ENCODE measurements at places on chromosomes 7 and 10.

DNA sequence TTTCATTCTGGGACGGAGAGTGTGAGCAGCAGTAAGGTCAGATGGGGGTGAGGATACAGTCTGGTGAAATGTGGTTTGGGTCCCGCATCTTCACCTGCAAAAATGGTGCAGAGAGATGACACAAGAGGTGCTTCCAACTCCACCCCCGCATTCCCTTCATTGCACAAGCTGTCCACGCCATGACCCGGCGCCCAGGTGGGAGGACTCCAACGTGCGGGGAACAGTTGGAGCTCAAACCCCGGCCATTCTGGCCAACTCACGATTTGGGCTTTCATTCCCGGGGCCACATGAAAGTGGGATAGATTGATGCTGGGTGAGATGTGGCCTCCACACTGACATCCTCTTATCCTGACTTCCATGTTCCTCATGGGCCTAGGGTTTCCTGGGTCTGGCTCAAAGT lies 34.6 kb upstream of the ZNF273 start:
- no peak for DNase-seq

- DNase-seq = no peak
These were observed 1.9 kb upstream of the ARL4A start for GRCh38 chr7:12685550-12685949.

DNA sequence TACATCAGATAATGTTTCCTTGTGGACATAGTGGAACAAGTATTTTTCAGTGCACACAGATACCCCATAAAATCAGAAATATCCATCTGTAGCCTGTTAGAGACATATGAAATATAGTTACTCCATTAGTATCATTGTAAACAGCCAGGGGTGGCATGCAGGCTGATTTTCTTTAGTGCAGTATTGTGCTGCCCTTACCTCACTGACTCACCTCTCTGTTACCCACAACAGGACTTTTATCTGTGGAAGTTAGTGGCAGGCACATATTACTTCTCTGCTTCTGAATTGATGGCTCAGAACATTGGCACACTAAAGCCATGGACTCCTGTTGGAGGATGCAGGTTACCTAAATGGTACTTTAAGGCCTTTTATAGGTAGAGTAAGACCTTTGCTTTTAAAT lies 70.0 kb downstream of the SLC25A40 start:
- no peak for DNase-seq

DNA sequence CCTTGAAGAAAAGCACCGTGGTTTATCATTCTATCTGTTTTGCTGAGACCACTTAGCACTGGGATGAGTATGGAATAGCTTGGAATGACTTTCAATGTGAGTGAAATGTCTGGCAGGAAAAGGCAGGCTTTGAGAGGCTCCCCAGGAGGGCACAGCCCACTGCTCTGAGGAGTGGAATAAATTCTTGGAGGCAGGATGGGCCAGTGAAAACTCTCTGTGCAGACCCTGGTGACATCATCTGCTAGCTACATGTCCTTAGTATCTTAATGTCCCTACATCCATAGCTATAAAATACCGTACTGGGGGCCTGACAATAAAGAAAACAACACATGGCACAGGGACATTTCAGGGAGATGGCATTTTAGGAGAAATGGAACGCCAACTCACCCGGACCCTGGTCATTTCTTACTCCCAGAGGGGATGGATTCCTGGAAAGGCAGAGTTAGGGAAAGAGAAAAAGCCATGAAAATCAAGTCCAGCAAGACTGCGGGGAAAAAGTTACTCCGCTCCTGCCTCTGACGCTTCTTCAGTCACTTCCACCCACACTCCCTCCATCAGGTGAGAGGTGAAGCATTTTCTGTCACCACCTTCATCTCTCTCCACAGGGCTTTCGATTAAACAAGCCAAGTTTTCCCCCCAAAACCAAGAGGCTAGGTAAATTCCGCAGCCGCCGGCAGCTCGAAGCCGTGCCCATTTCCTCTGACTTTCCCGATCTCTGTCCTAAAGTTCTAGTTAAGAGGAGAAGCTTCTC lies 991 bp downstream of the ZNF239 start:
- no peak for DNase-seq

DNA sequence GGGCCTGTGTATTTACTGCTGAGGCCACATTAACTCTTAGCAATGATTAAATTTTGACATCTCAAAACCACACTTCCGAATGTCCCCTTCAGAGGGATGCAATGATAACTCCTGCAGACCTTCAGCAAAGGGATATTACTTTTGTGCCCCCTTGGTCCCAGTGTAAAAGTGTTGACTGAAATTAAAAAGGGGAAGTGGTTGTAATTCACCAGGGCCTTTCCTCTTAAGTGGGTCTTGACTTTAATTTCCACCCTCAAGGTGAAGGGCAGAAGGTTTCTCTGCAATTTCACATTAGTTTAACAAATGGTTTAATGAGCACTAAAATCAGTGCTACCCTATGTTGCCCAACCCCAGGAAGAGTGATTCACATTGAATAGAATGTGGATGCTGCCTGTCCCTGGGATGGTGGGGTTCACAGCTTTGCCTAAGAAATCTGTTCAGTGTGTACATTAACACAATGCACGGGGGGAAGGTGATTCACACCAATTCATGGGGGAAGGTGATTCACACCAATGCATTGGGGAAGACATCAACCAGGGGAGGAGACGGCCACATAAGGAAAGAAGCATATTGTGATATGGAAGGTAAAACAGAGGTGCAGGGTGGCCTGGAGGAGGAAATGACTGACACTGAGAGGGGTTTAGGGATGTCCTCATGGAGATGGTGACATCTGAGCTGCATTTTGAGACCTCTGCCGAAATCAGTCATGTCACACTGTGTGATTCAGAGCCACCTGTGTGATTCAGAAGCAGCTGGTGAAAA lies 19.4 kb upstream of the TNS3 start:
- no peak for DNase-seq

DNA sequence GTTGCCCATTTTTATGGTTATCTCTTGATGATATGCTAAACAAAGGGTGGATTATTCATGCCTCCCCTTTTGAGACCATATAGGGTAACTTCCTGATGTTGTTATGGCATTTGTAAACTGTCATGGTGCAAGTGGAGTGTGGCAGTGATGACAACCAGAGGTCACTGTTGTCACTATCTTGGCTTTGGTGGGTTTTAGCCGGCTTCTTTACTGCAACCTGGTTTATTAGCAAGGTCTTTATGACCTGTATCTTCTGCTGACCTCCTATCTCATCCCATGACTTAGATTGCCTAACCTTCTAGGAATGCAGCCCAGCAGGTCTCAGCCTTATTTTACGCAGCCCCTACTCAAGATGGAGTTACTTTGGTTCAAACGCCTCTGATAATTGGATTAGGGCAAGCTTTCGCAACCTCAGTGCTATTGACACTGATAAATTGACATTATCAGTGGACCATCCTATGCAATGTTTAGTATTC lies 36.9 kb downstream of the BAG3 start:
- DNase-seq = no peak

DNA sequence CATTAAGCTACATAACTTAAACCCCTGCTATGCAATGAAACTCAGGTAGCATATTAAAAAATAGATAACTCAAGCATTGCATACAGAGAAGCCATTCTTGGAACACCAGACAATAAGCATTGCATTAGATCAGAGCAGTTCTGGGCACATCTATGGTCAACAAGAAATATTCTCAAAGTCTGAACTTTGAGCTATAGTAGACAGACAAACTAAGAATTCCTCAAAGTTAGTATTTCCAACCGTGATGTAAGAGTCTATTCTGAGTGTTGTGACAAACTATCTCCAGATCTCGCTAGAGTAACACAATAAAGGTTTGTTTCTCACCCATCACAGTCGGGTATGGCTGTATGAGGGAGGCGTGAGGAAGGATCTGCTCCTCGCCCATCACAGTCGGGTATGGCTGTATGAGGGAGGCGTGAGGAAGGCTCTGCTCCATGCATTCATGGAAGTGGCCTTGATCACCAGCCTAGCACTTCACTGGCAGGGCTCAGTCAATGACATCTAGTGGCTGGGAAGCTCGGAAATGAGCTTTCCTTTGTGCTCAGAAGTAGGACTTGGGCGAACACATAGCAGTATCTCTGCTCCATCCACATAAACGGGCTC lies 61.6 kb upstream of the ANKRD1 start:
- no peak for DNase-seq

- no peak for DNase-seq
These were observed 9.7 kb downstream of the NPTX2 start for GRCh38 chr7:98626460-98627412.

- DNase-seq = no peak
These were observed 178.7 kb downstream of the DNAJB6 start for GRCh38 chr7:157515342-157516041.

DNA sequence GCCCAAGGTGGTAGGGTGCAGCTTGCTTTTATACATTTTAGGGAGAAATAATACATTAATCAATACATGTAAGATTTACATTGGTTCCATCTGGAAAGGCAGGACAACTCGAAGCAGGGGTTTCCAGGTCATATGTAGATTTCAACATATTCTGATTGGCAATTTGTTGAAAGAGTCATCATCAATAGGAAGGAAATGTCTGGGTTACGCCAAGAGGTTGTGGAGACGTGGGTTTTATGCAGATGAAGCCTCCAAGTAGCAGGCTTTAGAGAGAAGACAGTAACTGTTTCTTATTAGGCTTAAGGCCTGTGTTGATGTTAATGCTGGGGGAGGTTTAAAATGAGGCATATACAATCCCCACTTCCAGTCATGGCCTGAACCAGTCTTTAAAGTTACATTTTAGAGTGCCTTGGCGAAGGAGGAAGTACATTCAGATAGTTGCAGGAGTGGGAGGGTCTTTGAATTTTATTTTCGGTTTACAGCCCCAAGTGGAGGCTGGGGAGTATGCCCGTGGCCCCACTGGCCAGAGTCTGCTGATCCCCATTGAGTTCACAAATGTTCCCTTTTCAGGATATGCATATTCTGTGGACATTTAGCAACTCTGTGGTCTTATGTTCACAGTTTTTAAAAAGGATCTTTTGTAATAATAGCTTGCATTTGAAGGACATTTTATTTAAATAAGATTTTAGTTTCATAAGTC lies 166.0 kb upstream of the GDF10 start:
- DNase-seq = no peak

GRCh38 chr7:71354716-71355115 lies 222.8 kb downstream of the GALNT17 start:
- no peak for DNase-seq

GRCh38 chr10:70729763-70730357 lies 55.3 kb downstream of the TBATA start:
- DNase-seq = no peak

- no peak for DNase-seq
These were observed 39.6 kb upstream of the KCND2 start for GRCh38 chr7:120233338-120233737.

- no peak for DNase-seq
These were observed 15.5 kb downstream of the MSRB2 start for GRCh38 chr10:23110722-23111516.

DNA sequence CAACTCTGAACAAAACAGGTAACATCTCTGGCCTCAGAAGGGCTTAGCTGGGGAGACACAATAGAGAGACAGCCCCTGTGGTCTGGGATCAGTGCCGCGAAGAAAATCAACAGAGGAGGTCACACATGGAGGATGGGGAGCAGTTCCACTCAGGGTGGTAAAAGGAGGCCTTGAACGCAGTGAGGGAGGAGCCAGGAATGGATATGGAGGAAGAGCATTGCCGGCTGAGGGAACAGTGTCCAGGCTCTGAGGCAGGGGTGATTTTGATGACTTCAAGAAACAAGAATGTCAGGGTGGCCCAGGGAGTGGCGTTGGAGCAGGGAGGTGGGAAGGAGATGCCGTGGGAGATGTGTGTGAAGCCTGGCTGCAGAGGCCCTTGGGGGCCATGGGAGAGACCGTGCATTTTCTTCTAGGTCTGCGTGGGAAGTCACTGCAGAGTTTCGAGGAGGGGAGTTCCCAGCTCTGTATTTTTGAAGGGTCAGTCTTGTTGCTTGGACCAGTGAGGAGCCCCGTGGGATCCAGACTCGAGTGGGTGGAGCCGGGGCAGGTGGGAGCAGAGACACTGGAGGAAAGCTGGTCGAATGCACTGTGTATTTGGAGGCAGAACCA lies 35.7 kb upstream of the SH2D4B start:
- DNase-seq = no peak

DNA sequence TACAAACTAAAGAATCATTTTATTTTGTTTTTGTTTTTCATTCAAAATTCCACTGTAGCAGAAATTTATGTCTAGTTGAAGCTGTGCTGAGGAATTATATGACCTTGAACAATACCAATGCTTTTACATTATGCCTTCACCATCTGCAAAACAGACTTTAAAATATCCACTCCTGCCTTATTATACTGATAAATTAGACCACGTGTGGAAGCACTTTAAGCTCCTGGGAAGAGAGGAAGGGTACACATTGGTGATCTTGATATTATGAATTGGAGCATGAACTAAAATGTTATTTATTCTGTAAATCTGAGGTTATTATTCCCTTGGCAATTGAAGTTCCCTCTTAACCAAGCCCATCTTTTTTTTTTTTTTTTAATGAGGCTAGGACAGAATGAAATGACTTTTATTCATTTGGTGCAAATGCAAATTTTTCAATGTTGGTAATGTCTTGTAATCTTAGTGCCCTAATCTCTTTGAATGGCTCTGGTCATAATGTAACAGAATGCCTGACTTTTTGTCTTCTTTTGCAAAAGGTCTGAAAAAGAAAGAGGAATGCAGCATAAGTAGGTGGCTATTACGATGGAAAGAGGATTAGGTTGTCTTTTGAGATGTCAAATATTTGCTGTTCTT lies 139.9 kb upstream of the COBL start:
- DNase-seq = no peak

DNA sequence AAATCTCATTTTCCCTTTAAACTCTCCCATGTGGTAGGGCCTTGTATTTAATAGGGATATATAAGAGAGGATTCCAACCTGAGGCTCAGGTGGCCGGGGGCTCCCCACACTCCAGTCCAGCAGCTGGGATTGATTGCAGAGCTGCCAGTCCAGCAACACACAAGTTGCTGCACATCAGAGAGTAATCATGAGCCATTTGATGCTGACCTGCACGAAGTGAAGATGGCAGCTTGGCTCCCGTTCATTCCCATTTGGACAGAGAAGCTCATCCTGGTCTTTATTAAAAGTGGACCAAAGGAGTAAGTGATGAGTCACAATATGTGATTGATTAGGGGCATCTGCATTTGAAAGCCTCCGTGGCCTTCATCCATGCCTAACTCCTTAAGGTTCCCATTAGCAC lies 202.4 kb downstream of the PLXNA4 start:
- DNase-seq = no peak

DNA sequence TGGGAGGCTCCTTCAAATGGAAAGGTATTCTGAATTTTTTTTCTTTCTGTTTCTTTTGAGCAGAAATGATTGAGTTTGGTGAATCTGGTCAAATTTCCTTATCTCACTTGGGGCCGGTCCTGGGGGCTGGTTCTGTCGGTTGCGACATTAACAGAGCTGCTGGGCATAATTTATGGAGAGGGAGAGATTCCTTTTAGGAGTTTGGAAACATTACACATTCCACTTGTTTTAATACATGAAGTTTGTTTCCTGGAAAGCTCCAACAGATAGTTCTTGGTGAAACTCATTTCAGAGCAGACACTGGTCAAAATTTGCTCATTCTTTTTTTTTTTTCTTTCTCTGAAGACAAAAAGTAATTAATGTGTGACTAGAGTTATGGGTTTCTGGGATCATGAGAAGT lies 129.9 kb downstream of the ABCA13 start:
- no peak for DNase-seq

- no peak for DNase-seq
These were observed 231.0 kb upstream of the LYZL1 start for GRCh38 chr10:29057822-29058331.

GRCh38 chr7:100785878-100786277 lies 41.4 kb downstream of the EPHB4 start:
- DNase-seq = no peak

GRCh38 chr10:716821-717220 lies 27.4 kb upstream of the DIP2C start:
- DNase-seq = no peak
